ENCODE measurements at places on chromosomes 3 and 15.

DNA sequence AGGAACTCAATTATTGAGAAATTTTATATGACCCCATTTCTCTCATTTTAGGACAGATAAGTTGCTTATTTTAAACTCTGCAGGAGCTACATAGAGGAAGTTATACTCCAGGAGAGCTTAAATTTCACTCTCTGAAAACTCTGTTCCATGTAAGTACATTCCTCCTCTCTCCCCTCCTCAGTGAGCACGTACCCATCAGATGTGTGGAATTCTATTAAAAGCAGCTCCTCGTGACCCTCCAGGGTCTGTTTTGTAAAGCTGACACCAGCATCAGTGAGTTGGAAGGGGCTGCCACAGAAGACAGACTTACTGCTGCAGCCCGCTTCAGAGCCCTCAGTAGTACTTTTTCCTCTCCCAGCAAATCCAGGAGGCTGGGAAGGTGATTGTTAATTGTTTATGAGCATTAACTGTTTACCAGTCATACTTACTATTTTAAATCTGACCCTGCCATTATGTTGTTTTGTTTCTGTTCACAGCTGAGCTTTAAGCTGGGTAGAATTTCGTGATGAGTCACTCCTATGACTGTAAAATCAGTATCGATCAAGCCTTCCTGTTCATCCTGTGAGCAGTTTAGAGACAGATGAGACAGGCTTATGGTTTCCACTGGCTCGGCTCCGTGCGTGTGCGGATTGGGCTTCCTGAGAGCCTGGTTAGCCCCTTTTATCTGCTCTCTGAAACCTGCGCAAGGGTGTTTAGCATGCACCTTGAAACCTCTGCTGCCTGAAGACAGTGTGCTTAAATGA, 20.4 kb downstream of the IGF1R start:
- no peak for DNase-seq

- DNase-seq = peak; percentile 47
Measured at GRCh38 chr3:156795890-156796481, 30.2 kb upstream of the LEKR1 start.

- DNase-seq = no peak
Measured at GRCh38 chr3:158909870-158910269, 108.0 kb downstream of the MFSD1 start.

DNA sequence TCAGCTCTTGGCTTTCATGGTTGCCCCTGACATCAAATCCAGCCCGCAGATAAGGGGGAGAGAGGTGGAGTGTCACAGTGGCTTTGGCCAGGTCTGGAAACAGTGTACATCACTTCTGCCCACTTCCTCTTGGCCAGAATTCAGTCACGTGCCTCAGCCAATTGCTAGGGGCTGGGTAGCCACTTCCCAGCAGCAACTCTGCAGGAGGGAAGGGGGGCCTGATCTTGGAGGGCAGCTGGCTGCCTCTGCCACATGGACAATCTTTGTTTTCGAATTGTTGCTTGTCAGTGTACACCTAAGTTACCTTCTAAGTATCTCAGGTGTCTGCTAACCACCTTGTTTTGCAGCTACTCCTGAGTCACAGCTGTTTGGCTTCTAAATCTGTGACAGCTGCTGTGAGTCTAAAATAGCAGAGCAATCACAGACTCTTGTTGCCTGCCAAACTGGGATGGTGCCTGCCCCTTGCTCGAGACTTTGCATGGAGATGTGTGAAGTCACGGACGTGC, 41.0 kb upstream of the LIMD1 start:
- DNase-seq = no peak

DNA sequence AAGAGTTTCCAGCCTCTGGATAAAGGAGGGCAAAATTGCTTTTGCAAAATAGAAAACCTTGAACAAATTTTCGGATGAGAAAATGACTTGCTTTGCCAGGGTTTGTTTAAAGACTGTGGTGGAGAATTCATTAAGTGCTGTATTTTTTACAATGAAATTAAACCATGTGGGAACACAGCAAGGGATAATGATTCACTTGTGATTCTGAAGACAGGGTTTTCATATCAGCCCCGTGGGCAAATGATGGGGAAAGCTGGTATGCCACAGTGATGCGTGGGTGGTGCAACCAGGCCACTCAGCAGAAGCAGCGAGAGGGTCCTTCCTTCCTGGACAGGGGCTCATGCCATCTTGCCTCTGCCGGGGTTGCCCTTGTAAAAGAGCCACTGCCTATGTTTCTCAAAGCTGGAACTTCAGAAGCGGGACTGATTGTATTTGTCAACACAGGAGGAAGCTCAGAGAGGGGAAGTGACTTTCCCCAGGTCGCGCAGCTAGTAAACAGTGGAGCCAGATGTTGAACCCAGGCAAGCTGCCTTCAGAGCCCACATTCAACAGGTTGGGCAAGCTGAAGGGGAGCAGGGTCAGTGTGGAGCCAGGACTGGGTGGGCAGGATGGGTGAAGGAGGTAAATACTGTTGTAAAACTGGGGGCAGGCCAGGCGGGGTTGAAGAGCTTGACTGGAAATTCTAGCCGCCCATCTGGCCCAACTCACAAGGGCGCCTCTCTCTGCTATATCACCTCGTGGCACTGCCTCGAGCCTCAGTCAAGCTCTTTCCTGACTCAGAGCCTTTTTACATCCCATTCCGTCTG, 79.1 kb downstream of the TOP2B start:
- no peak for DNase-seq

GRCh38 chr15:100703032-100703578, 100.7 kb downstream of the ASB7 start:
- DNase-seq = no peak

DNA sequence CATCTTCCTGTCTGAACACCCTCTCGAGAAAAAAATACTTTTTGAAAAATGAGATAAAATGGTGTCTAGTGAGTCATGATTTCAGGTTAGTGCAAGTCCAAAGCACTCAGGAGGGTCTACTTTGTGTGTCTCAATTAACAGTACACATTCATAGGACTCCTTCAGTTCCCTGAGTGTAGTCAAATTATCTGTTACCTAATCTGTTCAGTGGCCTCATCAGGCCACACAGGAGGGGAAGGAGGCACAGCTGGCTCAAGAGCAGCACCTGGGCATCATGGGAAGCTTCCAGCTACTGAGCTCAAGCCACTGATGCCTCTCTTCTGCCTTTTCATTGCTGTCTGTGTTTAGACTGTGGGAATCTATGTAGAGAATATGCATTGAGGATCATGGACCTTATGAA, 341.4 kb upstream of the SGO1 start:
- DNase-seq = no peak

DNA sequence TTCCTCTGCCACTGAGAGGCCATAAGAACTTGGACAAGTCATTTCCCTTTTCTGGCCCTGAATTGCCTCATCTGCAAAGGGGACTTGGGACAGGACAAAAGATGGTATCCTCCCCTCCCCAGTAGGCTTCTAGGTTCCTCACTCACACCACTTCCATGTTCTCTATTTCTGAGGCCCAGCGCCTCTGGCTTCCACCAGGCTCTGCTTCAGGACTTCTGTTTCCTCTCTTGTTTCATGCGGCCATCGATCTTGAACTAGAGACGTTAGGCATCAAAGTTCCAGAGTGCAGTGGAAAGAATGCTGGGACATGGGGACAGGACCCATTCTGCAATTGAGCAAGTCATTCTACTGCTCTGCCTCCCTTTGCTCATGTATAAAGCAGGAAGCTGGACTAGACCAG, 1.7 kb downstream of the TM4SF4 start:
- no peak for DNase-seq

- DNase-seq = no peak
Measured at GRCh38 chr3:108804437-108804836, 18.1 kb upstream of the TRAT1 start.

DNA sequence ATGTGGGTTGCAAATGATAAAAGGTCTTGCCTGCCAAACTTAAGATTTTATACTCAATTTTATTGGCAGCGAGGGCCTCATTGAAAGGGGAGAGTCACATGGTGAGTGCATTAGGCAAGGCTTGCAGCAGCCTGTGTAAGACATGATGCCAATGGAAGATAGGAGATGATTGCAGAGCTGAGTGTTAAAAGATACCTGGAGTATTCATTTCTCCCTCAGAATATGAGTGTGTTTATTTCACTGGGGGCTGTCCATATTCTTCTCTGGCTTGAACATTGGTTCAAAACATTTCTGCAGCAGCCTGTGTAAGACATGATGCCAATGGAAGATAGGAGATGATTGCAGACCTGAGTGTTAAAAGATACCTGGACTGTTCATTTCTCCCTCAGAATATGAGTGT, 165.2 kb upstream of the NUDT16 start:
- no peak for DNase-seq

DNA sequence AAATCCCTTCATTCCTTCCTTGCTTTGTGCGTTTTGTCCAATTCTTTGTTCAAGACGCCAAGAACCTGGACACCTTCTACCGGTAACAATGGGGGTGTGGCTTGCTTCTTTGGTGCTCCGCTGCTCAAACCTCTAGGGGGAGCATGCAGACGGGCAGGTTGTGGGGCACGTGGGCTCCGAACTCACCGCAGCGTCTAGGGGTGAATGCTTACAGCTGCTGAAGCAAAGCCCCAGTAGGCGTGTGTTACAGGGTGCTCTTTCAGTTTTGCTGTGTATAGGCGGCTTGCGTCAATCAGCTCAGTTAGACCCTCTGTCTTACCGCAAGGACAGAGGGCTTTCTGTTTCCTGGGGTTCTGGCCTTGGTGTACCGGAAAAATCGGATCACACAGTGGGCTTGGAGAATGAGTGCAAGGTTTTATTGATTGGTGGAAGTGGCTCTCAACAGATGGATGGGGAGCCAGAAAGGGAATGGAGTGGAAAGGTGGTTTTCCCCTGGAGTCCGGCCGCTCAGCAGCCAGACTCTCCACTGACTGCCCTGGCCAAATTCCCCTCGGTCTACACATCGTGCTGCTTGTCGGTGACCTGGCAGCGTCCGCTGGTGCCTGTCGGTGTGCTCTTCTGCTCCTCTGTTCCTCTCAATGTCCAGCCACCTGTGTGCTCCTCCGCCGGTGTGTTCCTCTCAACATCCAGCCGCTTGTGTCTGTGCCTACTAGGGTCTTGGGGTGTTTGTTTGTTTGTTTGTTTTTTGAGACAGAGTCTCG, 1.2 kb upstream of the LRRC34 start:
- DNase-seq = no peak

DNA sequence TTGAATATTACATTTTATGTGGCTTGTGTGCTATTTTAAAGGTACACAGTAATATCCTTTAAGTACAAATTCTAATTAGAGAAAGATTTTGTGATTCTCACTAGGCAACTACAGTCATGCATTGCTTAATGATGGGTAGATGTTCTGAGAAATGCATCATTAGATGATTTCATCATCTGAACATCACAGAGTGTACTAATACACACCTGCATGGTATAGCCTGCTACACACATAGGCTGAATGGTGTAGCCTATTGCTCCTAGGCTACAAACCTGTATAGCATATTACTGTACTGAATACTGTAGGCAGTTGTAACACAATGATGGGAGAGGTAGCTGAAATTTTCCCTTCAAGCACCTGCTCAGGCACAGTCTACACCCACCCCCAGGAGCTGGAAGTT, 217.4 kb upstream of the EOMES start:
- DNase-seq = no peak

DNA sequence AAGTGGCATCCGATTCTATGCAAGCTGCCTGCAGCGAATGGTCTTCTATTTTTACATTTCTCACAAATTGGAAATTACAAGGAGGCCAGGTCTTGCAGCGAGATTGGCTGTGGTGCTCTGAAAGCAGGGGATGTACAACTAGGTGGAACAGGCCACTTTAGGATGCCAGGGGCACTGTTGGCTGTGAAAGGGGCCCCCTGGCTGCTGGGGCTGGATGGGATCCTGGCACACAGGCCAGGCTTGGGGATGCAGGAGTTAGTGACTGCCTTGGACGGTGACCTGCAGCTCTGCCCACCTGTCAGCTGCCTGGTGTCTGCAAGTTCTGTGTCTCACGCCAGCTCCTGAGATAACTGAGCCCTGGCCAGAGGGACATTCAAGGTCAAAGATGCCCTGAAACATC, 4.6 kb downstream of the SLC6A1 start:
- DNase-seq = no peak

- DNase-seq = no peak
Measured at GRCh38 chr3:52836986-52837385, 2.2 kb upstream of the MUSTN1 start.

DNA sequence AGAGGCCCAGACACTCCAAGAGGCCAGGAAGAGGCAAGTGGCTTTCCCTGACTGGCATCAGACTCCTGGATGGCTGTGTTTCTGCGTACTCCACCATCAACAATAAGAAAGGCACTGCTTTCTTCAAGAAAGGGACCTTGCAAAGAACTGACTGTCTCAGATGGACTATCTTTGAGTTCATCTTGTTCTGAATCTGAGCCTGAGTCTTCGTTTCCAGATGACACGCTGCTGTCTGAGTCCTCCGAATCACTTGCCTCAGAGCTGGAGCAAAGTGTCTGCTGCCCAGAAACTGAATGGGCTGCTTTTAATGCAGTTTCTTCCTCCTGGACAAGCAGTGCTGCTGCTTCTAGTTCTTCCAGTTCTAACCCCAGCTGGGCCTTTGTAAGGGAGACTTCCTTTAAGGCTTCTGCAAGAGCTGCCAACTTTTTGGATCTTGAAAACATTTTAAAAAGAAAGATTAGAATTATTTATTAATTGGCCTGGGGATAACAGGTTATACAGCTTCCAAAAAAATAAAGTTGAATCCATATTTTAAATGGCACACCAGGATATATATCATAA, 97.8 kb downstream of the SHQ1 start:
- DNase-seq = no peak

GRCh38 chr15:28955160-28955992, 69.6 kb downstream of the APBA2 start:
- DNase-seq = no peak

GRCh38 chr3:30577788-30578187, 28.6 kb upstream of the TGFBR2 start:
- DNase-seq = no peak

- DNase-seq = no peak
Measured at GRCh38 chr3:31791090-31791430, 190.0 kb downstream of the OSBPL10 start.

DNA sequence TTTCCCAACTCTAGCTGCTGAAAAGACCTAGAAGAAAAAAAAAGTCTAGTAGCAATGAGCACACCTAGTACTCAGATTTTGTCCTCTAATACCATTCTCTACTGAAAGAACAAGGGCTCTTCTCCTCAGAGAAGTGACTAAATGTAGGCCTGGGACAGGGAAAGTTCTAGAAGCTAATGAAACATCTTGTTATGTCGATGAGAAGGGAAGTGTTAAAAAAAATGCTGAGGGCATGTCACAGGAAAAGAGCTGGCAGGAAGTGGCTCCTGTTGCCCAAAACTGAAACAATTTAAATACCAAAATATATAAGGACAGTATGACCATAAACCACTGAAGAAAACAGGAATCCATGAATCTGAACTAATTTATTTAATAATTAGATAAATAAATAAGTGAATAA, 581.4 kb upstream of the TBL1XR1 start:
- no peak for DNase-seq

Measured in SW 1271 (cell line).